MCF 10A (cell line): ENCODE measurements at places on chromosomes 6 and 20.

- no peak for DNase-seq
Measured at GRCh38 chr6:1662534-1662933, 52.8 kb downstream of the FOXC1 start.

GRCh38 chr6:152975204-152975915 lies 7.5 kb downstream of the FBXO5 start:
- DNase-seq, result peak; percentile 34

GRCh38 chr6:53496797-53497375 lies 48.0 kb downstream of the GCLC start:
- DNase-seq, result peak; percentile 76

- DNase-seq, result no peak
Measured at GRCh38 chr6:74451953-74452352, 753.9 kb downstream of the COL12A1 start.

GRCh38 chr6:32196682-32197616 lies 4.5 kb upstream of the GPSM3 start:
- DNase-seq, result no peak

- no peak for DNase-seq
Measured at GRCh38 chr6:42368181-42368580, 83.5 kb downstream of the TRERF1 start.

- DNase-seq, result no peak
Measured at GRCh38 chr20:50146214-50146613, 7.3 kb downstream of the PEDS1 start.

GRCh38 chr6:156686301-156686994 lies 90.7 kb upstream of the ARID1B start:
- DNase-seq, result no peak

GRCh38 chr6:3523966-3524365 lies 67.1 kb upstream of the SLC22A23 start:
- DNase-seq, result no peak

DNA sequence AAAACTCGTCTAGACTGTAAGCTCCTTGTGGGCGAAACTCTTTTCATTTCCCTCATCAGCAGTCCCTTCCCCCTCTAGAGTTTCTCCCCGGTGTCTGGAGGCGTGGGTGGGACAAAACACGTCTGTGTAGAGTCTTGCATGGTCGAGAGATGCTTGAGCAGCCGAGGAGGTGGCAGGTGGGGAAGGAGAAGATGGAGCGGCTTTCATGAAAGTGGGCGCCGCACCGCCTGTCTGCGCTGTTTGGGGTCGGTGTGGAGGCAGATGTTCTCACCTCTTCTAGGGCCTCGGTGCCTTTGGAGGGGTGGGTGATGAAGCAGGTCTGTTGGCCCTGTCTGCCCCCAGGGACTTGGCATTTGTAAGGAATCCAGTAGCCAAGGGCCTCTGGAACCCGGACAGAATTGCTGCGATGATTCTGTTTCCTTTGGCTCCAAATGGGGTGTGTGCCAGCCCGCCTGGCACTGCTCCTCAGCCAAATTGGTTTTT lies 1.2 kb downstream of the BRPF3 start:
- no peak for DNase-seq

- DNase-seq, result no peak
Measured at GRCh38 chr6:7566617-7567173, 23.3 kb upstream of the SNRNP48 start.

DNA sequence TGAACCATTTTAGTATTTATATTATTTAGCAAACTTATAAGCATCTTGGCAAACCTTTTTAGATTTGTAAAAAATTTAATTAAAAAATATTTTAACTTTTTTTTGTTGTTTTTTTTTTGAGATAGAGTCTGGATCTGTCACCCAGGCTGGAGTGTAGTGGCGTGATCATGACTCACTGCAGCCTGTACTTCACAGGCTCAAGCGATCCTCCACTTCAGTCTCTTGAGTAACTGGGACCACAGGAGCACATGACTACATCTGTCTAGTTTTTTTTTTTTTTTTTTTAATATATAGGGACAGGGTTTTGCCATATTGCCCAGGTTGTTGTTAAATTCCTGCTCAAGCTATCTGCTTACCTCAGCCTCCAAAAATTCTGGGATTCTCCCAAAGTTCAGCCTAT lies 161.1 kb downstream of the EYS start:
- peak; percentile 44 for DNase-seq

DNA sequence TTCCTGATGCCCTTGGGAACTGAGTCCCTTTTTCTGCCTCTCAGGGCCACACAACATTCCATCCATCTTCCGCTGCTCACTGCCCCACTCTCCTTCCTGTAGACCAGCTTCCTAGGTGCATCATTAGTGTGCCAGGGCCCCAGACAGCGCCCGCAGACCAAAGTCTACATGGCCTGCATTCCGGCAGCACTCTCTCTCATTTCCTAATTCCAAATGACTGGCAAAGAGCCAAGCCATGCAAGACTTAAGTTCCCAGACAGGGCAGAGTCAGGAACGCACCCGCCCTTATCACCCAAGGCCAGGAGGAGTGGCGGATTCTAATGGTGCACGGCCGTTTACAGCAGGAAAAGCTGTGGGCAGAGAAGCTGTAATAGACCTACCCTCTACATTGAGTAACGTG lies 159.8 kb upstream of the ARID1B start:
- DNase-seq, result peak; percentile 91

GRCh38 chr20:54633374-54634355 lies 158.3 kb downstream of the DOK5 start:
- no peak for DNase-seq

- DNase-seq, result no peak
Measured at GRCh38 chr6:1042583-1043457, 269.1 kb upstream of the FOXQ1 start.

DNA sequence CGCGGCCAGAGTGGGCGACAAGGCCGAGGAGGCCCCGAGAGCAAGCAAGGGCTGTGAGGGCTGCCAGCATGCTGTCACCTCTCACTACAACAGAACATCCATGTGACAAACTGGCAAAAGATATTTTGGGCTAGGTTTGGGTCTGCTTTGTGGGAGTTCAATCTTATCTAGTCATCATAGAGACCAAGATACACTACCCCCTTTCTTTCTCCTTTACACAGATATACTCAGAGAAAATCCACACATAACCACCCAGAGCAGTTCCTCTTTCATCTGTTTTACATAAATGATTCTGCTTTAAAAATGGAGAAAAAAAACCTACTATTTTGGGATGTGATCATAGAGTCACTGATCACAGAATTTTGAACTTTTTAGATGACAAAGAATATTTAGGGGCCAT lies 16.8 kb downstream of the SOX4 start:
- no peak for DNase-seq

- DNase-seq, result peak; percentile 28
Measured at GRCh38 chr6:150156460-150156859, 13.6 kb downstream of the PPP1R14C start.

- DNase-seq, result no peak
Measured at GRCh38 chr6:159012201-159012600, 12.2 kb upstream of the RSPH3 start.

- no peak for DNase-seq
Measured at GRCh38 chr20:41006126-41006935, 22.3 kb upstream of the TOP1 start.

DNA sequence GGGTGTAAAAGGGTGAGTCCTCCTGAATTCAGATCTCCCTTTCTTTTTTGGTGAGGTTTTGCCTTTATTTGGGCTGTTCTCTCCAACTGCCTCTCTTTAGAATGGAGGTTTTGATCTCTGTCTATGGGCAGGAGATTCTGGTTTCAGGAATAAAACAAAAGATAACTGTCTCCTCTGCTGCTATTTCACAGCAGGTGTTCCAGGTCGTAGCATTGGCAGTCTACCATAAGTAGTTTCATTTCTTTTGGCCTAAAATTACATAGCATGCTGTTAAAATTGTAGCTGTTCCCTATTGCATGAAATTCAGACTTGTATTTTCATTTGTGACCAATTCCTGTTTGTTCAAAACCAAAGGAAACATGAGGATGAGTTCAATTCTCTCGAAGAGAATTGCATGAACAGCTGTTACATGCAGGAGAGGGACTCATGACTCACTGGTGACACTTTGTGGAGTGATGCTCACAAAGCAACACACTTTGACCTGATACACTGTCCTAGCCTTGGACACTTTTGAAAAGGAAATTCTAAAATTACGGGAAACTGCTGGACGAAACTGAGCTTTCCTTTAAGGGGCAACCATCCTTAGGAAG lies 76.8 kb upstream of the SIRPG start:
- peak; percentile 52 for DNase-seq

DNA sequence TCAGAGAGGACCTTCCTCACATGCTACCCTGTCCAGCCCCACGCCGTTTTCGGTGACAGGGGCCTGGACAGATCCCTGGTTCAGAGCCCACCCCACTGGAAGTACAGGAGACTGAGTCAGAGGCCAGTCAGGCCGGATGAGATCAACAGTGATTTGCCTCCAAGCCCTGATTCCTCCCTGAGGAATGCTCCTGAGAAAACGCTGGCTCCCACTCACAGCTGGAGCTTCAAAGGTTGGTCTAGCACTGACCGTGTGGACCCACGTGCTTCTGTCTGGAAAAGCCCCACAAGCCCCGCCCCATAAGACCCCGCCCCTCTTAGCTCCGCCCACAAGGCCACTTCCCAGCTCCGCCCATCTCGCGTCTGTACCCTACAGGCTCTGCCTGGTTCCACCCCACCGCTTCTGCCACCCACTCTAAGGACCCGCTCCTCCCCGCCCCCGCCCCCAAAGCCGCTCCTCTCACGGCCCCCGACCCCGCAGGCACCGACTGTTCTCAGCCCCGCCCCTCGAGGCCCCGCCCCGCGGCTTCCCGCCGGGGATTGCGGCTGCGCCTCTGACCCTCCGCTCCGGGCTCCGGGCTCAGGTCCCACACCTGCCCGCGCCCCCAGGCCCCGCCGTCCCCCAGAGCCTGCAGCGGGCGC lies 64.9 kb upstream of the BHLHE23 start:
- DNase-seq, result peak; percentile 4

DNA sequence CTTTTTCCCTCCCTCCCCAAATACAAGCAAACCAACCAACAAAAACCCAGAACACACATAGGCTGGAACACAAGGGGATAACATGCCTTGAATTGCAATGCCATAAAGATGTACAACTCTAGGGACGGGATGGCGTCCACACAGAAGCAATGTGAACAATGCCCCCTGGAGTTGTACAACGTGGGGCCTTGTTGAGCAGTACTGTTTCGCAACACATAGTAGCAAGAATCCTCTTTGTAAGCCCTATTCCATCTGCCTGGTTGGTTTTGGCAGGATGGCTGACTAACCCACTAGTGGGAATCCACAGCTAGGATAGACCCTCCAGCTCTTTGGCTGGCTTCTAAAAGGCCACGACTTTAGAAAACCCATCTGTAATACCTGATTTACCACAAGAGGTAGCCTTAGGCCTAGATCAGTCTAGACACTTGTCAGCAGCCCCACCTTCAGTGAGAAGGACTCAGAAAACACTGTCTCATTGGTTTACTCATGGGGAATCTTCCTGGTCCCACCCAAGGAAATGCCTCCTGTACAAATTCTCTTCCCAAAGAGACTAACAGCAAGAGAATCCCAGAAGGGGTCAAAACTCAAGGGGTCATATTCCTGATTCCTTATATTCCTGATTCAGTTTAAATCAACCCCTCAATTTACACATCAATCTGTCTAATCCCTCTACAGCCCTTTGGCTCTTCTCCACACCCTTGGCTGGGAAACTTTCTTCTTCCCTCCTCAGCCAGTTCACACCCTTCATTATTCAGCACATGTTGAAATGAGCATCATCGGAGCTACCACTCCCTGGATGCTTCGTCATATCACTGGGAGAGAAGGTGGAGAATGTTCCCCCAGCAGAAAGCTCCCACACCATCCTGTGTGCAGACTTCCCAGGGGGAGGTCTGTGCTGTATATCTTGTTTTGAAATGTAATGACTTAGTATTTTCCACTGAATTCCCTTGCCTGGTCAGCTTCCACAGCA lies 622.4 kb upstream of the FLRT3 start:
- peak; percentile 75 for DNase-seq

DNA sequence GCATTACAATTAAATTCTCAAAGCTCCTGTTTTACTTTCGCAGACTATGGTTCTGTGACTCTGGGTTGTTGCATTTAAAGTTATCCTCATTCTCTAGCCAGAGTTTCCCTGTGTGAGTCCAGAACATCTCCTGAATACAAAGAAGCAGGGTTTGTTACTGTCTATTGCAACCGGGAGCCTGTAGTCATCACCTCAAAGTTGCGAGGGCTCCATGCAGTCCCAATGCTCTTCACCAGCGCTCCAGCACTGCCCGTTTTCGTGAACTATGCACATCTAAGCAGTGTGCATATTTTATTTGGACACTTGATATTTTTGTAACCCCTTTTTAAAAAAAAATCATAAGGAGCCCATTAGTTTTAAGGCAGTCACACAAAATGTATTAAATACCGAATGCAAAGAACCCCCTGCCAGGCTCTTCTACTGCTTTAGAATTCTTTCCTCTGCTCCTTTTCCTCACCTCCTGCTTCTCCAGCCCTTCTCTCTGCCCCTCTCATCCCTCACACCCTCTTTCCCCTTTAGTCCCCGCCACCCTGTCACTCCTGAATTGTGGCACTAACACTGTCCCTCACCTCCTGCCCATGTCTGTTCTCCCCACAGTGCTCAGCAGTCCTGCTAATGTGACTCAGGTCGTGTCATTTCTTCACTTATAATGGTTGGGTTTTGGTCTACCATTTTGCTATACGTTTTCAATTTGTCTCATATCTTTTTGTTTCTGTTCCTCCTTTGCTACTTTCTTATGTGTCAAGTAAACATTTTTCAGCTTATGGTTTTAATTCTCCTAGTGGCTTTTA lies 1.1 kb upstream of the HLA-C start:
- DNase-seq, result no peak

GRCh38 chr6:11085758-11086435 lies 7.7 kb upstream of the SMIM13 start:
- DNase-seq, result no peak

GRCh38 chr6:63567966-63568365 lies 4.3 kb upstream of the LOC128125822 start:
- DNase-seq, result no peak

DNA sequence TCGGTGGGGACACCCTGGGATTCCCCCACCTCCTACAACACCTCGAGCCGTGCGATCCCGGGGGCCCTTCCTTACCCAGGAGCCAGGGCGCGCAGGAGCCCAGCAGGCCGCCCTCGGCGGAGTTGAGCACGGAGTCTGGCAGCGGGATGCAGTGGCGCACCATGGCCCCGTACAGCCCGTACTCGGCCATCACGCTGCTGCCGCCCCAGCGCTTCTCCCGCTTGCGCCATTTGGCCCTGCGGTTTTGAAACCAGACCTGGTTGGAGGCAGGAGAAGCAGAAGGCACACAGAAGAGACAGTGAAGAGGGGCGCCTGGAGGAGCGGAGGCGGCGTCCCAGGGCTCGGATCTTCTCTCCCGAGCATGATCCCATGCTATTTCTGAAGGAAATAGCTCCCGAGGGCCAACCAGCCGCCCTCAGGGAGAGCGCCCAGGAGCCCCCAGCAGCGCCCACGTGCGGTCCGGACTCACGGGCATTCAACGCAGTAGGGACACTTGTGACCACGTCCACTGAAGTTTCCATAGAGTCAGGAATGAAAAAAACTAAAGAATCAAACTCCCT lies 4.3 kb downstream of the VSX1 start:
- DNase-seq, result no peak

GRCh38 chr20:11103866-11104265 lies 430.1 kb upstream of the JAG1 start:
- no peak for DNase-seq

GRCh38 chr6:152859225-152859624 lies 108.6 kb downstream of the VIP start:
- DNase-seq, result no peak
